ENCODE measurements at places on chromosomes 3 and 15.

DNA sequence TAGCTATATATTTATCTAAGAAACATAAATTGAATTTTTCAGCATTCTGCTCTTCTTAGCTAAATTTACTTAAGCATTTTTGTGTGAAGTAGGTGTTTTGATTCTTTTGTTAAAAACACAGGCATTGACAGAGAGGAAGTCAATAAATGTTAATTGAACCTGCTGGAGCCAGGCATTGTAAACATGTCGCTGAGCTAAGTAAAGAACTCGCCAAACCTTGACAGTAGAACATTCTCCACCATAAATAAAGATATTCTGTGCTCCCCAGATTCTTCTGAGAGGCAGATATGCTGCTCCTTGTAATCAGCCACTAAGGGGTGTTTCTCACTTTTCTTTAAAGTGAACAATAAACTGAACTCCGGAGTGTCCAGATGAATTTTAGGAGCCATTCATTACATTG, 38.4 kb downstream of the SYNM start:
- DNase-seq, result no peak

- DNase-seq, result no peak
Observed at GRCh38 chr3:172627057-172627809, 83.6 kb downstream of the NCEH1 start.

DNA sequence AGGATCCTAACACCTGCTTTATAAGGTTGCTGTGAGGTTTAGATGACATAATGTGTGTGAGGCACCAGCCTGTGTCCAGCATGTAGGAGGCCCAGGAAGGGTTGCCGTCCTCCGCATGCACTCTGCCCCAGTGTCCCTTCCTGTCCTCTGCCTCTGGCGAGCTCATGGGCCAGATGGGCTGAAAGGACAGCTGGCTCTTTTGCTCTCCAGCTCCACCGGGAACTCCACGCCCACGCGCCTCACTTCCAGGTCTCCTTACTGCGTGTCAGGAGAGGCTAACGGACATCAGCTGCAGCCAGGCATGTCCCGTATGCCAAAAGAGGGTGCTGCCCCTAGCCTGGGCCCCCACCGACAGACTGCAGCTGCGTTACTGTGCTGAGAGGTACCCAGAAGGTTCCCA, 12.2 kb downstream of the MUC20 start:
- DNase-seq, result no peak

GRCh38 chr15:68479870-68480269, 47.9 kb upstream of the ITGA11 start:
- DNase-seq, result no peak

GRCh38 chr3:43865887-43866528, 175.3 kb downstream of the ABHD5 start:
- no peak for DNase-seq

DNA sequence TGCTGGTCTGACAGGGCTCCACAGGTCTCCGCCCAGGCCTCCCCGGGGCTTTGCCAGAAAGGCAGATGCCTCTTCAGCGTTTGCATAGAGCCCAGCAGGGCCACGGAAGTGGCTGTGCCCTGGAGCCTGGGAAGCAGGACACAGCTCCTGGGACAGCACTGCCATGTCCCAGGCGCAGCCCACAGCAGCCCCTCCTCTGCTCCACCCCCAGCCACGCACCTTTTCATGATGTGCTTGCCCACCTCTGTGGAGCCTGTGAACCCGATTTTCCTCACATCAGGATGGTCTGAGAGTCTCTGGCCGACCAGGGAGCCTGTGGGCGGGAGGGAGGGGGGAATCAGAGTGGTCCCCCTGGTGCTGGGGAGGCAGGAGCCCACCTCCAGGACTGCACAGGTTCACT, 33.9 kb upstream of the SLC41A3 start:
- no peak for DNase-seq

- DNase-seq, result no peak
Observed at GRCh38 chr15:50953302-50953701, 44.8 kb downstream of the AP4E1 start.

GRCh38 chr3:104291878-104292277, 1074.8 kb upstream of the ALCAM start:
- no peak for DNase-seq

- no peak for DNase-seq
Observed at GRCh38 chr3:98623572-98624280, 30.3 kb upstream of the CPOX start.

- no peak for DNase-seq
Observed at GRCh38 chr3:107925851-107926250, 165.0 kb downstream of the CD47 start.

DNA sequence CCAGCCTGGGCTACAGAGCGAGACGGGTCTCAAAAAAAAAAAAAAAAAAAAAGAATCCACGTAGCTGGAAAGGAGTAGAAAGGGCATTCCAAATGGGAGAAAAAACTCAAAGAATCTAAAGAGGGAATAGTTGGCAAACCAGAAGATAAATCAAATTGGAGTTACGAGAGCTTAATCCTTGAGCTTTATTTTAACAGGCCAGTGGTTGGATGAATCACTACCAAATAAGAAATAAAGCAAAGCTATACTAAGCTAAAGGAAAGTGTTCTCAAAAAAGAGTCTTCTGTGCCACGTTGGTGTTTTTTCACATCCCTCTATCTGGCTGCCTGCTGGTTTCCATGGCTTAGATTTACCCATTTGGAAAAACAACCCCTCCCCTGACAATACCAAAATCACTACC, 14.0 kb downstream of the VGLL4 start:
- no peak for DNase-seq

DNA sequence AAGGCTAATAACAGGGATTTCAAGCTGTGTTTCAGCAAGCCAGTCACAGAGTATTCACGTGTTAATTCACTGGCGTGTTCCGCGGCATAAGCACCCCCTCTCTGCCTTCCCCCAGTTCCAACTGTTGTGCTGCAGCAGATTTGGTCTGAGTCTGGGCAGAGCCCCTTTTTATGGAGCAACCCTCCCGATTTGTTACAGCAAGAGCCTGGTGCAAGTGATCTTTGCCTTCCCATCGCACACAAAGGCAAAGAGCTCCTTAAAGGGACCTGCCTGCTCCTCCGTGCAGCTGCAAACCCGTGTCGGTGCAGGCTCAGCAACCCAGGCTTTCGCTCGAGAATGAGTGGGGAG, 170.5 kb downstream of the KCNAB1 start:
- DNase-seq, result no peak

GRCh38 chr15:85692321-85692720, 102.4 kb downstream of the KLHL25 start:
- no peak for DNase-seq

DNA sequence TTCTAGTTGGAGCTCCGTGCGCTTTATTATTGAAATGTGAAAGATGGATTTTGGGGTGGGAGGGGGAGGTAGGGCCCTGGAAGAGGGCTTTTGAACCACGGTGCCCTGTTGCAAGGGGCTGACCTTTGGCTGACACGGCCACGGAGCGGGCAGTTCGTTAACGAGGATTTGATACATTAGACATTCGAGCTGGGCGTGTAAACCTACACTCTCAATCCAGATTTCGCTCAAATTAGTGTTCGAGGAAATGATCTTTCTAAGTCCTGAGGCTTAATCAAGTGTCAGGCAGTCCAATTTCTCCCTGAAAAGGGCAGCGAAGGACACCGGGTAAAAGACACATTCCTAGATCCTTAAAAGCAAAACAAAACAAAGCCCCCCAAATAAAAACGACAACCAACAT, 13.0 kb downstream of the ZIC1 start:
- DNase-seq, result no peak

- no peak for DNase-seq
Observed at GRCh38 chr3:184099806-184100686, 3.2 kb downstream of the HTR3E start.

- no peak for DNase-seq
Observed at GRCh38 chr3:2360815-2361214, 262.1 kb downstream of the CNTN4 start.
